ENCODE measurements at places on chromosomes 4 and X.

DNA sequence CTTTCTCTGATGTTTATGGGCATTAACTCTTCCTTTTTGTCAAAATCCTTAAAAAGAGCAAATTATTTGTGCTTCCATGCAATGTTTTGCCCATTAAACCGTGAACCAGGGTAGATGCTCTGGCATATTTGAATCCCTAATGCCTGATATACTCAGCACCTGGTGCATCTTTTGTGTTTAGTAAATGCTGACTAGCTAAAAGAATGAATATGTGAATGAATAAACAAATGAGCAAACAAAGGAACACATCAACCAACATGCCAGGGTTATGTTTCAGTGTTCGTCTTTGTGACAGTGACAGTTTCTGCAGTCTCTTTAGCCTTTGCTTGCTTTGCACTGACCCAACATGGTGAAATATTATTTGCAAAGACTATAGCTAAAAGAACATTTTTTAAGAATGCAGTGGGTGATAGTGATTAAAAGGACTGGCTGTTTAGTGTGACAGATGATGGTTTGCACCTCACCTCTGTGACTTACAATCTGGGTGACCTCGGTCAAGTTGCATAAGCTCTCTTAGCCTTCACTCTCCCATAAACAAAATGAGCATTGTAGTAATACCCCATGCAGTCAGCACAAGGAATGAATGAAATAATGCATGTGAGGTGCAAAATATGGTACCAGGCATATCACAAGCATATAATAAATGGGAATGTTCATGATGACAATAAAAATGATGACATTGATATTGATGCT, 29.5 kb downstream of the SMPX start:
- DNase-seq: no peak

DNA sequence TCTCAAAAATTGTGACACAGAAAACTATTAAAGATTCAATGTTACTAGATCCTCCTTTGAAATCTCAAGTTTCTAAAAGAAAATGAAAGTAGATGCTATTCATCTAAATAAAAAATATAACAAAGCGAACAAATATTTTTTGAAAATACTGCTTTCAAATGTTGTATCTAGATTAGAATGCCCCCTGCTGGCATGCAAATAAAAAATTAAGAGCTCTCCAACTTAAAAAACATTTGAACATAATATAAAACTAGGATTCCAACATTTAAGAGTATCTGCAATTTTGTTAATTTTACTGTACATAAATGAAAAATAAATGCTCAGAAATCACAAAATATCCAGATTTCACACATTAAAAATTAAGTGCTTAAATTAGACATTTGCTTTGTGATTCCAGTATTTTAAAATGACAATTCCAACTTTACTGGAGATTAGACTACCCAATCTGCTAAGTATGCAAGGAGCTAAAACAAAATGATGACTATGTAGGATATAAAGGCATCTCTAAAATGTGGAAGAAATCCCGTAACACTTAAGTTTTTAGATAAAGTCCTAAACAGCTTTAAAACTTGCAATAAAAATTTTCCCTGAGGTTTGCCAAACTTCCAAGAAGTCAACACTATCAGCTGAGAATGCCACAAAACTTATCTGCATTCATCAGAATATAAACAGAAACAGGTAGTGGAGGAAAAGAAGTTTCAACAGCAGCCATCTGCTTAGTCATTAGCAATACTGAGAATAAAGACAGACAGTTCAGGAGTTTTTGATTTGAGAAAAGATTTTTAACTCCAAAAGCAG, 32.7 kb downstream of the DHX15 start:
- no peak for DNase-seq

DNA sequence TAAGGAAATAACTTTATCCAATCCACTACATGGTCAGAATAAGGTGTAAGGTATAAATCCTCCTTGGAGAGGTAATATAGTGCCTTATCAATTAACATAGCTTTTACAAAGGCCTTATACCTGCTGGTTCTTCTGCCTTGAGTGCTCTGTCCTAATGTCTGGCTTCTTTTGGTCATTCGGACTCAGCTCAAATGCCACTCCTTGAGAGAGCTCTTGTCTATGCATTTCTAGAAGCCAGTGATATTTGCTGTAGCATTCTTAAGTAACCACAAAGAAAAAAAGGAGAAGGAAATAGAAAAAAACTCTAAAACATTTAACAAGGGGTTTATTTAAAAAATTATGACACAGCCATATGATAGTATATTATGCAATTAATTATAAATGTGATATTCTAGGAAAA, 444.8 kb upstream of the SLIT2 start:
- DNase-seq: no peak

DNA sequence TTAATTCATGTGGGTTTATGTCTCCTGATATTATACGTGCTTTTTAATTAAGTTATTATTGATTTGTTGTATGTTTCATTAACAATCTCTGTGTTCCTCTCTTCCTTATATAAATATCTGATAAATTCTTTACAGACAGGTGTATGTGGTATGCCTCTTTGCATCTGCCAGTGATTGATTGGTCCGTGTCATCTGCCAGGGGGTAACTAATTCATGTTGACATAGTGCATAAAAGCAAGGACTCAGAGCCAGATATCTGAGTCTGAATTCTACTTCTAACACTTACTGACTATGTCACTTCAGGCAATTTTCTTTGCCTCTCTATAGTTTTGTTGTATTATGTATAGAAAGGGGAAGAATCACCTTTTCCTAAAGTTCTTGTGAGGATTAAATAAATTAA, 5.2 kb upstream of the AMBN start:
- DNase-seq: no peak

- no peak for DNase-seq
Observed at GRCh38 chr4:75599647-75600046, 30.7 kb downstream of the CDKL2 start.

- DNase-seq: no peak
Observed at GRCh38 chr4:83438719-83439118, 16.9 kb downstream of the HELQ start.

DNA sequence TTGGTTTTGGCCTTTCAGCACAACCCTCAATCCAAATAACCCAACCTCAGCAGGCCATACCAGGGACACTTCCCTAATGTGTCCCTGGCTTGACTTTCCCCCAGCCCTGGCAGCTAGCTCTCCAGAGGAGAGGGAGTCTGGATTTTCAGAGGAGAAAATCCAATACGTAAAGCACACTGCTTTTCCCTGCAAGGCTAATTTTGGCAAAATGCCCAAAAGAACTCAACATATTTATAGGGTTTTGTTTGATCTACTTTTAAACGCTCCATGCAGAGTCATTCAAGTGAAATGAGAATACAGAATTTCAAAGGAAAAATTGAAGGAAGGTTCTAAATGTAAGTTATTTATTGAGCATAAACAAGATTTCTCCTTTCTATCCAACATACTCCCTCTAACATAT, 167.2 kb downstream of the SH3KBP1 start:
- no peak for DNase-seq

DNA sequence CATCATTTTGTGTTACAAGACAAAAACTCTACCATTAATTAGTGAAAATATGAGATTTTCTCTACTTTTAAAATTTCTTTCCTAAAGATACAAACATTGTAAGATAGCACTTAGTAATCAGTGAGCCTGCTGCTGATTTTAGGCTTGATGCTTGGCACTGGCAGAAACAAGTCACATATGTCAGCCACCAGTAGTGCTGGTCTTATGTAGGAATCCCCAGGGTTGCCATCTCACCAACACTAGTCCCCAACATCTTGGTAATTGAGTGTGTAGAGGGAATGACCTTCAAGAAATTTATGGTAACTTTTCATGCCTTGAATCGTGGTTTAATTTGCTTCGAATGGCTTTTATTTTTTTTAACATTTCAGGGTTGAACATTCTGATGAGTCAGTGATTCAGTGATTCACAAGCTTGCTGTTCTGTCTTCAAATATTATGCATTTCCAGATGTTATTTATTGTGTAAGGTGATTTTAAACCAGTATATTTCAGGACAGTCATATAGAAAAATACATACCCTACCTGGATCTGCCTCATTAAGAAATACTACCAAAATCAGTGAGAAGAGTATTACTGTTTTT, 11.9 kb downstream of the EXOC1 start:
- no peak for DNase-seq

GRCh38 chr4:78691971-78692821, 84.0 kb upstream of the BMP2K start:
- no peak for DNase-seq

DNA sequence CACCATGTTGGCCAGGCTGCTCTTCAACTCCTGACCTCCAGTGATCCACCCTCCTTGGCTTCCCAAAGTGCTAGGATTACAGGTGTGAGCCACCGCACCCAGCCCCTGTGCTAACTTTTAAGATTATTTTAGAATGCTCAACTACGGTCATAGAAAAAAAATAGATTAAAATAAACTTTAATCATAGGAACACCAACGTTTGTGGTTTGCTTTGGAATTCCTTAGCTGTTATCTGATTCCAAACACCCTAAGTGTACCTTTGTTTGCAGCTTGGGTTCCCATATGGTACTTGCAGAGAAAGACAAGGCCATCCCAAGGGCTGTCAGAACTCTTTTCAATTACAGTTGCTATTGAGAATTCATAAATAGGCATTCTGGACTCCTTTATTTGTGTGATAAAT, 90.1 kb upstream of the EFHC2 start:
- DNase-seq: no peak

DNA sequence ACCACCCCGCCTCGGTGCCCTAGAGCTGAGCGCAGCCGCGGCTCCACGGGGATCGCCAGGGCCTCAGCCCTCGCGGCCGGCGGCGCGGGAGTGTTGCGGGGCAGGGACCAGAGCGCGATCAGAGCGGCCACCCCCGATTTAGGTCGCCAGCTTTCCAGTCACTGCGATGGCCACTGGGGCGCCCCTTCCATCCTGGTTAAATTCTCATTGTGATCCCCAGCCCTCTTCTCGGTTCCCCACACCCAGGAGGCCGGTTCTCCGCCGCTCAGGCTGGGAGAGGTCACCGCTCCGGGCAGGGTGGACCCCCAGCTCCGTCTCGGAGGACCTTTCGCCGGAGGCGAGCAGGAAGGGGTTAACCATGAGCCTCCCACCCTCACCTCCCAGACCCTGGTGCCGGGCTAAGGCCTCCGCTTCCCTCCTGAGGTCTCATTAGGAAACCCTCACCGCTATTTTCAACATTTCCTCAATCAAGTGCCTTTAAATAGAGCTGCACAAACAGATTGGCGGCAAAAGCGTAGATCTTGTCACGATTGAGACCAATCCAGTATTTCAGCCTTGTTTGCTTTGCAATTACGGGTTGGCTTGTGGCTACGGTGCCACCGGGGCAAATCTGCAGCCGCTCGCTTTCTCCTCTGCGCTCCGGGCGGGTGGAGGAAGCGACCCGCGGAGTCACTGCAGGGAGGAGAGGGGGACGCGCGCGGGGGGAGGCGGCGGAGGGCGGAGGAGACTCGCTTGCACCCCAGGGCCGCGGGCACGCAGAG, 8.3 kb upstream of the HAND2 start:
- DNase-seq: no peak

GRCh38 chrX:16171944-16172343, 4.7 kb downstream of the MAGEB17 start:
- DNase-seq: no peak

DNA sequence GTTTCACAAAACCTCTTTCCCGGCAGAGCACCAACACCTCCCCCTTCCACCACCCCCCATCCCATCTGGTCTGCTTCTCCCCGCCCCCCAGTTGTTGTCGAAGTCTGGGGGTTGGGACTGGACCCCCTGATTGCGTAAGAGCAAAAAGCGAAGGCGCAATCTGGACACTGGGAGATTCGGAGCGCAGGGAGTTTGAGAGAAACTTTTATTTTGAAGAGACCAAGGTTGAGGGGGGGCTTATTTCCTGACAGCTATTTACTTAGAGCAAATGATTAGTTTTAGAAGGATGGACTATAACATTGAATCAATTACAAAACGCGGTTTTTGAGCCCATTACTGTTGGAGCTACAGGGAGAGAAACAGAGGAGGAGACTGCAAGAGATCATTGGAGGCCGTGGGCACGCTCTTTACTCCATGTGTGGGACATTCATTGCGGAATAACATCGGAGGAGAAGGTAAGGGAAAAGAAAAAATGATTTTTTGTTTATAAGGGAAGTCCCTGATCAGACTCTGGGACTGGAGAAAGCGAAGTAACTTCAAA, at the start of gene PDGFRA:
Gene PDGFRA (plus strand): TSS at position 333 of the 541 bp plus-strand sequence. CDS start 29,476 bp downstream, outside the sequence.
- no peak for DNase-seq

DNA sequence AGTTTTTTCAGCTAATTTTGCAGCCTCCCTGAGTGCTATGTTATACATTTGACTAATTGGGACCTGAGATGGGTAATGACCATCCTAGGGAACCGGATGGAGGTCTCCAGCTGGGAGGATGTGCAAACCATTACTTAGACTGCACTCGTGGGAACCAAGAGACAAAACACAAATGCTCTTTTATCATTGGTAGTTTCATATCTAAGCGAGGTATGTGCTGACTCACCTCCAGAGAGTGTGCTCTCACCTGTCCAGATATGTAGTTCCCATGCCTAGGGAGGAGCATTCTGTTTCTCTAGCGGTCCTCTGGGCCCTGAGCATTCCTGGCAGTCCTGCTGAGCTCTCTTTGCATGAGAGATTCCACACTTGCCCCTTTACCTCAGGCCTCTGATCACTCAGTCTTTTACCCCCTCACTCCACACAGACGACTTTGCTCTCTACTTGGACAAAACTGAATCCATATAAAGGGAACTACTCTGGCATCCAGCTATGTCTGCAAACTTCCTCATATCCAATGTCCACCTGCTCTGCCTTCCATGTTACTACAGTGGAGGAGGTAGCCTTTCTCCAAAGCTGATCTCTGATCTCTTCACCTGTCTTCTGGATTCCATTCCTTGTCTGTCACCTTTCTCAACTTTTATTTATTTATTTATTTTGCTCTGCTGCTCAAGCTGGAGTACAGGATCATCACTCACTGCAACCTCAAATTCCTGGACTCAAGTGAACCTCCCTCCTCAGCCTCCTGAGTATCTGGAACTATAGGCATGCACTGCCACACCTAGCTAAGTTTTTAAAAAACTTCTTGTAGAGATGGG, 88.4 kb downstream of the LRP2BP start:
- DNase-seq: no peak

DNA sequence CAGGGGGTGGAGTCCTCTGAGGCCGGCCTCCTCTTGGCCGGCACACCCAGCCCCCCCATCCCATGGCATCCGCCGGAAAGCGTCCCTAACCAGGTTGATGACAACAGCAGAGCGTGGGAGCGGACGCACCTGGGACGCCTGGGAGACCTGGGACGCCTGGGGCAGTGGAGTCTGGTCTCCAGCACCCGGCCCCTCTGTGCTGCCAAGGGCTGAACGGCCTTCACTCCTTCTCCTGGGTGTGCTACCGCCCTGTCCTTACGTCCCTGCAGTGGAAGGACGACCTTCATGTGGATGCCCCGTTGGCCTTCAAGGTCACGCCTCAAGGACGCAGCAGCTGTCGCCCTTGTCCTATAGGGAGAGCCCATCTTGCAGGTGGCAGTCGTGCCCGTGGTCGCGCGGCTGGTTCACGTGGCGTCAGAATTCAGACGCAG, 26.9 kb downstream of the NKX1-1 start:
- no peak for DNase-seq
